A549 treated with AZD2906 at 1 μM for 4 hours (cell line): ENCODE measurements at places on chromosomes 1 and 21. TPM values are rescaled to one million over a fixed set of nuclear protein-coding genes. Genes with fewer than 3 reads are reported as not detected.

Gene GUCA2B
- 0.20 to 0.49 TPM (median 0.37 TPM) in 5 replicates for total RNA-seq

Gene FOXD2
- total RNA-seq, result 0.39 to 0.63 TPM (median 0.55 TPM) in 5 replicates

Gene BATF3
- 21.4 to 35.2 TPM (median 33.9 TPM) in 5 replicates for total RNA-seq

Gene UBASH3A
- total RNA-seq, result 0.07 to 0.22 TPM (median 0.12 TPM) in 5 replicates

Gene SUSD4
- 0.40 to 1.1 TPM (median 0.62 TPM) in 5 replicates for total RNA-seq

Gene FAM229A
- total RNA-seq, result 1.8 to 3.6 TPM (median 3.3 TPM) in 5 replicates

Gene BRINP2
- 0.10 to 0.30 TPM (median 0.16 TPM) in 5 replicates for total RNA-seq

Gene FABP3
- not detected in 5 replicates for total RNA-seq

Gene APOBEC4
- not detected in 5 replicates for total RNA-seq

Gene PIK3R3
- 1.3 to 2.0 TPM (median 1.5 TPM) in 5 replicates for total RNA-seq

Gene CFAP74
- 0.02 to 0.07 TPM (median 0.06 TPM) in 3 of 5 replicates, not detected in the others for total RNA-seq

Gene KLF17
- 0.33 to 0.50 TPM (median 0.46 TPM) in 5 replicates for total RNA-seq

Gene PCP4
- not detected in 5 replicates for total RNA-seq

Gene LRRN2
- total RNA-seq, result 11.3 to 13.5 TPM (median 11.7 TPM) in 5 replicates
